ENCODE measurements at places on chromosomes 7 and 10.

GRCh38 chr7:16083931-16084330 is 337.4 kb downstream of the CRPPA start:
- no peak for DNase-seq

GRCh38 chr10:13773496-13774170 is 186.9 kb downstream of the PRPF18 start:
- DNase-seq = no peak

- no peak for DNase-seq
Observed at GRCh38 chr7:36304099-36304425, 85.6 kb upstream of the ANLN start.

- no peak for DNase-seq
Observed at GRCh38 chr7:27000496-27000895, 95.3 kb downstream of the HOXA1 start.

GRCh38 chr10:88106366-88106765 is 242.9 kb downstream of the PTEN start:
- DNase-seq = no peak

GRCh38 chr10:121616291-121616690 is 18.0 kb upstream of the FGFR2 start:
- DNase-seq = no peak

GRCh38 chr7:1022356-1022755 is 22.0 kb upstream of the GPR146 start:
- DNase-seq = no peak

DNA sequence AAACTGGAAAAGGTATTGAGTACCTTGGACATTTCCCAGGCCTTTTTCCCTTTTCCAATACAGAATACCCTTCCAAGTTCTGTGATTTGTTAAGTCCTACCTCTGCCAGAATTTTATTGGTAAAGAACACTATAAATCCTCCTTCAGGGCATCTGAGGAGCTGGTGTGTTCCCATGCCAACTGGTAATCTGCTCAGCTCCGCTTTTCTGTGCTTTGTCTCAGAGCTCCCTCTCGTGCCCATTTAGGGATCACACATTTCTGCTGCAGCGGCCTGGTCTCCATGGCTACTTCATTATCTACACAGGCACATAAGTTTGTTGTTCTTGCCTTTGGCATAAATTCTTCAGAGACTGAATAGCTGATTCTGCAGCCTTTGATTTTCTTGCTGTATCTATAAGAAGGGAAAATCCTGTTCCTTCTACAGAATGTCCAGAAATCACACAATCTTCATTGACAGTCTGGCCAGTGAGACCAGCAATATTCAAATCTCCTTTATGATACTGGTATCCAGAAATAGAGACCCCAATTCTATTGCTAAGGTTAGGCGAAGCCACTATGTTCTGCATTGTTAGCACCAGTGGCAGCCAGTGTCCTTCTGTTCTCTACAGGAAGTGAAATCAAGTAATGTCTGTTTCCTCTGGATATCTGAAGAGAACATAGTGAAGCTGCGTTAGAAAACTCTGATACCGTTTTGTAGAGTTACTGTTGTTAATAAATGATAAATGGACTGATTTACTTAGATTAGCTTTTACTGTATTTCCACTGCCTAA is 51.9 kb downstream of the DENND11 start:
- peak; percentile 76 for DNase-seq

GRCh38 chr7:155283565-155284194 is 14.0 kb upstream of the INSIG1 start:
- DNase-seq = no peak

GRCh38 chr7:83819911-83820310 is 171.0 kb upstream of the SEMA3E start:
- DNase-seq = no peak

- DNase-seq = peak; percentile 51
Observed at GRCh38 chr10:14536241-14537213, 205.8 kb upstream of the FRMD4A start.

DNA sequence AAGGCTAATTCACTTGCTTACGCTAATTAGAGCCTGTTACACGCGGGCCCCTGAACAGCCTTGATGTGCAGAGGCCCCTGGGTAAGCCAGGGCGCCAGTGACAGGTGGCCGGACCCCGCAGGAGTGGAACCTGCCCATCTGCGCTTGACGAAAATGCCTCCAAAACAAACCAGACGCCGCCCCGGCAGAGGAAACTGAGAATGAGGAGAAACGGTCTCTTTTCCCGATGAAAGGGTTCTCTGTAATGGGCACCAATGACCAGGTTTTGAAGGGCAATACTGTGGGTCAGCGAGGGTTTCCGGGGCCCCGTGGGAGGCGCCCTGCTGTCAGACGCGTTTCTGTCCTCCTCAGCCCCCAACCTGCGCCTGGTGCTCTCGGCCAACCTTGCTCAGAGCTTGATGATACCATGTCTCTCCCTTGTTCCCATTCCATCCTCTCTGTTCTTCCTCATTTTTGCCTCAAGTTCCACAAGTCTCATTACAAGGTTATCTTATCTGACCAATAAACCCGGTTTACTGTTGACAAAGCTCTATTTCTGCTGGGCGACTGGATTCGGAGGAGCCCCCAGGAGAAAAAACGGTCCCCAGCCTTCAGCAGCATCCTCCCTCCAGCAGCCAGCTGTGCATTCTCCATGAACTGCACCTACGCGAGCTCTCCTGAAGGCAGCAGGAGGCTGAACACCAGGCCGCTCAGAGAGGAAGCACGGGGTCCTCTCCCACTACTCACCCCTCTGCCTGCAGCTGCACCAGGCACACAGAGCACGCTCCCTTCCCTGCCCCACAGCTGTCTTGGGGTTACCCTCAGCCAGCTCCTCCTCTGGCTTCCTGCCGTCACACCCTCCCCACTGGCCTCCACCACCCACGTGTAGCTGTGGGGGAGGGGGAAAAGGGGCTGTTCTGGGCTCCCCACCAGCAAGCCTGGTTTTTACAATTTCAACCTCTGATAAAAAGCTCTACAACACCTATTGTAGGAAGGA is 202.0 kb downstream of the MAD1L1 start:
- no peak for DNase-seq

- peak; percentile 27 for DNase-seq
Observed at GRCh38 chr10:133082685-133083421, 4.9 kb upstream of the ADGRA1 start.

Data from anterior cingulate cortex (tissue), 58 donors.